ENCODE measurements at places on chromosomes 3 and 15.

GRCh38 chr3:150097588-150097890, 126.8 kb upstream of the PFN2 start:
- DNase-seq = no peak

DNA sequence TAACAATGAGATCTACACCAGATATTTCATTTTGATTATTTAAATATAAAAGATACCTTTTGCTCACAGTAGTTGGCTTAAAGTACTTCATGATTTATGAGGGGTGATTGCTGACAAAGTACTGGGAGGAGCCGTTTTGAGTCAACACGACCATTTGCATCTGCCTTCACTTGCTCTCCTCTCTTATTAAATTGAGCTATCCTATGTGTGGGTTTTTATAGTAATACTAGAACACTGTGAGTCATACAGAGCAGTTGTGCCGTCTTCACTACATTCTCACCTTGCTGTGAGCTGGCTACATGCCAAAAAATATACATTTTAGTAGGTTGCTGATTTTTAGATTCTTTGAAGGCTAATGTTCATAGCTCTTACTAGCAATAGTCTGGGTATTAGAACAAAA, 161.2 kb downstream of the ALCAM start:
- no peak for DNase-seq

DNA sequence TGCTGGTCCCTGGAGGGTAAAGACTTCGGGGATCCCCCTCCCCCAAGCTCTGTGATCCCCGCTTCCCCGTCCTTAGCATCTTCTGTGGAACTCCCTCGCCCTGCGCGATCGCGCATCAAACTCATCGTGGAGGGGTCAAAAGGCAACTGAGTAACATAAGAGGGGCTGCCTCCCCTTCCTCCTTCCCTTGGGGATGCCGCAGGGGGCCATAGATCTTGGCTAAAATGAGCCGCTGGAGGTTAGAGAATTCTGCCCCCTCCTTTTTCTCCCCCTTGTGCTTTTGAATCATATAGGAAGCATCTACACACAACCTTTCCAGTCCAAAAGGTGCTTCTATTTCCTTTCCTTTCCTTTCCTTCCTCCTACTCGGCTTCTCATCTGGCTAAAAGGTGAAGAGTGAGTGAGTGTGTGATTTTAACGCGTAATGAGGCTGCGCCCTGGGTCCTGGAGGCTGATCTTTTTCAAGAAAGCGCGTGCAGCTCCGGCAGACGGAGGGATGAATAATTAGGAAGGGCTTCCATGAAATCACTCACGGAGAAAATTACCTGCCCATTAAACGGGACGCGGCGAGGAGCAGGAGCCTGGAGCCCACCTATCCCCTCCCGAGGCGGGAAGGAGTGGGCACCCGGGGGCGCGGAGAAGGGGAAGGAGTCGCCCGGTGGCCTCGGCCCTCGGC, 831 bp upstream of the ROBO2 start:
- no peak for DNase-seq

DNA sequence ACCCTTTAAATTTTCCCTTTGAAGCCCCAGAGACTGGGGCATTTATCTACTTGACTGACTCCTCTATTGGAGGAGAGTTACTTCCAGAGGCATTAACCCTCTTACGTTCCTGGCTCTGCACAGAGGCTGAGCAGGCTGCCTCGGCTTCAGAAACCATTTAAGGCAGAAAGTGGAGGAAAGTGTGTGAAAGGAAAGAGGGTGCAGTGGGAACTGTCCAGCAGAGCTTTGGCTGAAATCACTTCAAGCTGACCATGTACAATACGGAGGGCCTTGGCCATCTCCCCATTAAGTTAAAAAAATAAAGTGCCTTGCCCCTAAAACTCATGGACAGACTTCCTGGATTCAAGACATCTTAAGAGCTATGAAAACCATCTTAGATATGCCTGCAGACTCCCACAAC, 238.7 kb downstream of the SV2B start:
- no peak for DNase-seq

- DNase-seq = no peak
These were observed 612 bp upstream of the C15orf40 start for GRCh38 chr15:83012076-83012426.
